ENCODE measurements at places on chromosomes 11 and 22. TPM values are rescaled to one million over a fixed set of nuclear protein-coding genes. Genes with fewer than 3 reads are reported as not detected.

SLC25A22 gene
- total RNA-seq: 12.3 TPM

LINC01488 gene
- not detected for total RNA-seq

RTN4R gene
- 0.28 TPM for total RNA-seq

CHRM4 gene
- total RNA-seq: not detected

CHEK1 gene
- total RNA-seq: 20.5 TPM

PANX3 gene
- not detected for total RNA-seq

OTOG gene
- total RNA-seq: not detected

C1QTNF4 gene
- total RNA-seq: not detected

PLAAT2 gene
- not detected for total RNA-seq

KDM4E gene
- not detected for total RNA-seq

RNF215 gene
- total RNA-seq: 26.2 TPM

OR9I1 gene
- total RNA-seq: not detected

DEUP1 gene
- not detected for total RNA-seq

SLCO2B1 gene
- 0.65 TPM for total RNA-seq

HEPN1 gene
- not detected for total RNA-seq

SCUBE1 gene
- 5.0 TPM for total RNA-seq

APLNR gene
- not detected for total RNA-seq

SERHL2 gene
- 4.4 TPM for total RNA-seq

MS4A8 gene
- not detected for total RNA-seq

OR2AG1 gene
- not detected for total RNA-seq
